ENCODE measurements at places on chromosomes 6 and 20. TPM values are rescaled to one million over a fixed set of nuclear protein-coding genes. Genes with fewer than 3 reads are reported as not detected.

DNA sequence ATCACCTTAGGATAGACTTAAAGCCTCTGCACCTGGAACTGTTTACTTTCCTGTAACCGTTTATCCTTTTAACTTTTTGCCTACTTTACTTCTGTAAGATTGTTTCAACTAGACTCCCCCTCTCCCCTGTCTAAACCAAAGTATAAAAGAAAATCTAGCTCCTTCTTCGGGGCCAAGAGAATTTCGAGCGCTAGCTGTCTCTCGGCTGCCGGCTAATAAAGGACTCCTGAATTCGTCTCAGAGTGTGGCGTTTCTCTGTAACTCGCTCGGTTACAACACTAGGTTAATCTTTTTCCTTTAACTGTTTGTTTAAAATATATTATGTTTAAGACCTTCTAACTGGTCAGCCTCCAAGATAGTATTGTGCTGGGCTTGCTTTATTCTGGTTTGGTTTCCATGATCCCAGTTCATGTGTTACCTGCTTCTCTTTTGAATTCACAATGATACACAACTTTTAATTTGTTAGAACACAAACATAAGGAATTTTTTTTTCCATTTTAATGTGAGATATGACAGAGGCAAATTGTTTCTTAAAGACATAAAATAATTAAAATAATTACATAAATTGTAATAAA is 8.7 kb upstream of the NQO2 start:
- H3K27ac ChIP-seq, result peak overlapping the region; percentile 100
- peak overlapping the region; percentile 95 for H3K4me3 ChIP-seq
- H3K36me3 ChIP-seq, result no peaks in the 10 kb centered on the region
- H3K27me3 ChIP-seq, result no peaks in the 10 kb centered on the region

GRCh38 chr20:47666304-47666703 is 119.0 kb downstream of the SULF2 start:
- no peaks in the 10 kb centered on the region for H3K36me3 ChIP-seq
- no peak for DNase-seq
- H3K27ac ChIP-seq, result no peak overlapping the region
- H3K27me3 ChIP-seq, result no peaks in the 10 kb centered on the region
- peaks cover 5% of the 10 kb centered on the region for H3K4me1 ChIP-seq
- no peak overlapping the region for H3K4me3 ChIP-seq

DNA sequence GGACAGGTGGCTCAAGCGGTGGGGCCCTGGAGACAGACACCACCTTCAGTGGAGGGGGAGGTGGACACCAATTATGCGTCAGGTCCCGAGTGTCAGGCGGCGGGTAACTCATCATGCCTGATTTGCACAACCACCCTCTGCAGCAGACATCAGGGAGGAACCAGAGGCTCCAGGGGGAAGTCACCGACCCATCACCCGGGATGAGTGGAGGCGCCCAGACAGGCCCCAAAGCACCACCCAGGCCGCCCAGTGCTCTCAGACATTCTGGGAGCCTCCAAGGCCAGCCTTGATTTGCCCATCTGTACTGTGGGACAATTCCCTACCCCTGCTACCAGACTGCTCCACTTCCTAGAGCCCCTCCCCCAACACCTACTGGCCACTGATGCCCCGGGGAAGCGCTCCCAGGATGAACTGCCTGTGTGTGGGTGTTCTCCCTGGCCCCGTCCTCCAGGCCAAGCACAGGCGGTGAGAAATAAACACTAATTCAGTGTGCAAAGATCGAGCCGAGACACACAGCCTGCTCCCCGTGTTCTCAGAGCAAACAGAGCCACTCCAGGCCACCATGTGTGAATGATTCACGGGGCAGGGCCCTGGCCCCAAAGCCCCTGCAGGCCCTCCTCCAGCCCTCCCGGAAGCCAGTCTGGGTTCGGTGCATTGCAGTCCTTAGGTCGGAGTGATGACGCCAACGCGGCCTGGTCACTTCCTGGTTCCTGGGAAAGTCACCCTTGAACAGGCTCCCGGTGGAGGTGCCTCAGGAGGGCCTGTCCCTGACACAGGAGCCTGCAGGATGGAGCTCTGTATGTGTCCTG is 107.2 kb downstream of the ASXL1 start:
- H3K4me1 ChIP-seq, result peaks cover 4% of the 10 kb centered on the region
- H3K27me3 ChIP-seq, result no peaks in the 10 kb centered on the region
- no peak overlapping the region for H3K27ac ChIP-seq
- no peak overlapping the region for H3K4me3 ChIP-seq
- H3K36me3 ChIP-seq, result peaks cover 4% of the 10 kb centered on the region

DNA sequence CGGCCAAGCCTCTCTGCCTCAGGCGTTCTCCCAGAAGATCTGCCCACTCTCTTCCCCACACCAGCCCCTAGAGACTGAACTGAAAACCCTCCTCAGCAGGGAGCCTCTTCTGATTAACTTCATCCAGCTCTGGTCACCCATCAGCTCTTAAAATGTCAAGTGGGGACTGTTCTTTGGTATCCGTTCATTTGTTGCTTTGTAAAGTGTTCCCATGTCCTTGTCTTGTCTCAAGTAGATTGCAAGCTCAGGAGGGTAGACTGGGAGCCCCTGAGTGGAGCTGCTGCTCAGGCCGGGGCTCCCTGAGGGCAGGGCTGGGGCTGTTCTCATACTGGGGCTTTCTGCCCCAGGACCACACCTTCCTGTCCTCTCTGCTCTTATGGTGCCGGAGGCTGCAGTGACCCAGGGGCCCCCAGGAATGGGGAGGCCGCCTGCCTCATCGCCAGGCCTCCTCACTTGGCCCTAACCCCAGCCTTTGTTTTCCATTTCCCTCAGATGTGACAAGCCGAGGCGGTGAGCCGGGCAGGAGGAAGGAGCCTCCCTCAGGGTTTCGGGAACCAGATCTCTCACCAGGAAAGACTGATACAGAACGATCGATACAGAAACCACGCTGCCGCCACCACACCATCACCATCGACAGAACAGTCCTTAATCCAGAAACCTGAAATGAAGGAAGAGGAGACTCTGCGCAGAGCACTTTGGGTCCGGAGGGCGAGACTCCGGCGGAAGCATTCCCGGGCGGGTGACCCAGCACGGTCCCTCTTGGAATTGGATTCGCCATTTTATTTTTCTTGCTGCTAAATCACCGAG is 14.2 kb downstream of the VEGFA start:
- no peak overlapping the region for H3K27ac ChIP-seq
- peaks cover 54% of the 10 kb centered on the region for H3K36me3 ChIP-seq
- no peak for DNase-seq
- no peaks in the 10 kb centered on the region for H3K4me1 ChIP-seq
- H3K27me3 ChIP-seq, result no peaks in the 10 kb centered on the region

- DNase-seq, result no peak
- no peaks in the 10 kb centered on the region for H3K36me3 ChIP-seq
- no peak overlapping the region for H3K4me3 ChIP-seq
- H3K27me3 ChIP-seq, result peaks cover 4% of the 10 kb centered on the region
- no peaks in the 10 kb centered on the region for H3K4me1 ChIP-seq
Measured at GRCh38 chr6:167731731-167732422, 94.8 kb upstream of the AFDN start.

DNA sequence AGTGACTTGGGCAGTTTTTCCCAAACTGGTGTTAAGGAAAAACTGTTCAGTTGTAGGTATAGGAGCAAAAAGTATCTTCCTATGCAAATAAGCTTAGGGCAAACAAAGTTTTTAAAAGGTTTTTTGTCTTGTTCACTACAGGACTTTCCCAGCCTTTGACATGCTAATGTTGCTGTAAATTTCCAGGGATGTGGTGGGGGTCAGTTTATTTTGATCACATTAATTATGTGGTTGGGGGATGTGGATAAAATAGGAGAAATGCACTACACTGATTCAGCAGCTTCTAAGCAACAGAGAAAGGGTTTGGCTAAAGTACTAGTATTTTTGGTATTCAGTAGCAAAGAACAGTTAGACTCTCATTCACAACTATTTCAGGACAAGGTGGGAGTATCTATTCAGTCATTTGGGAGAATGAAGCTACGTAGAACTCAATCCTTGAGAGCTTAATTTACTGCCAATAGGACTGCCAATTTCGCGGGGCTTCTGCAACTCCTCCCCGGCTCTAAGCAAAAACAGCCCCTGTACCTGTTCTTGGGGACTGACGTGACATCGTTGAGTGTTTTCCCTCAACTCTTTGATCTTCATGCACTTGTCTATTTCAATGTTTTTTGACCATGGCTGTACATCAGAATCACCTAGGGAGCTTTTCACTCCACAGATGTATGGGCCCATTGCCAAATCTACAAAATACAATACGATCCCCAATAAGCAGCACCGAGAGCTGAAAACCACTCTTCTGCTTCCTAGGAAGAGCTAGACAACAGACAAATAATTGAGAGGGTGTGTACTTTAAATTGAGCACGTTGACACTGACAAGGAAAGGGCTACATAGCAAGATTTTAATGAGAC is 94.8 kb upstream of the NHSL1 start:
- peaks cover 30% of the 10 kb centered on the region for H3K4me1 ChIP-seq
- peak overlapping the region; percentile 68 for H3K4me3 ChIP-seq
- H3K27ac ChIP-seq, result no peak overlapping the region
- no peaks in the 10 kb centered on the region for H3K36me3 ChIP-seq
- DNase-seq, result no peak
- peaks cover 2% of the 10 kb centered on the region for H3K27me3 ChIP-seq

- peaks cover 66% of the 10 kb centered on the region for H3K36me3 ChIP-seq
- no peaks in the 10 kb centered on the region for H3K27me3 ChIP-seq
- H3K27ac ChIP-seq, result peak overlapping the region; percentile 89
- DNase-seq, result no peak
- peak overlapping the region; percentile 90 for H3K4me3 ChIP-seq
- H3K4me1 ChIP-seq, result peaks cover 45% of the 10 kb centered on the region
Measured at GRCh38 chr20:5113615-5113986, 6.2 kb downstream of the PCNA start.

DNA sequence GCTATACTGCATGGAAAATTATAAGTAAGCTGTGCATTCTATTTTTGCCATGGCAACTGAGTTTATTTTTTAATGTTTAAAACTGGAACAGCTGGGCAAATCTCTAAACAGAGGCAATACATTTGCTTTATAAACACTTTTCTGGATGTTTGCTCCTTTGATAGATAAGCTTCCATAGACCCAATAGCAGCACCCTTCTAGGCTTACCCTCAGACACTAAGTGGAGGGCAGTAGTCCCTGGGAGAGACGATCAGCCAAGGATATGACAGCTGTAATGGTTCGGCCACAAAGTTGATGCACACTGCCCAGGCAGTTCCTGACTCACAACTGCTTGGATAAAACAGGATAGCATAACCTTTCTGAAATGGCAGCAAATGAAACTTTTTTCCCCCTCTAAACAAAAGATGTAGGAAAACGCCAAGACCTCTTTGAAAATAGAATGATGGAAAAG is 8.5 kb upstream of the MRPS10 start:
- no peak overlapping the region for H3K4me3 ChIP-seq
- DNase-seq, result no peak
- H3K36me3 ChIP-seq, result no peaks in the 10 kb centered on the region
- H3K27me3 ChIP-seq, result no peaks in the 10 kb centered on the region

GRCh38 chr20:60210779-60211617 is 252.8 kb downstream of the CDH26 start:
- no peaks in the 10 kb centered on the region for H3K36me3 ChIP-seq
- no peak overlapping the region for H3K4me3 ChIP-seq
- DNase-seq, result peak; percentile 72
- H3K27ac ChIP-seq, result no peak overlapping the region

DNA sequence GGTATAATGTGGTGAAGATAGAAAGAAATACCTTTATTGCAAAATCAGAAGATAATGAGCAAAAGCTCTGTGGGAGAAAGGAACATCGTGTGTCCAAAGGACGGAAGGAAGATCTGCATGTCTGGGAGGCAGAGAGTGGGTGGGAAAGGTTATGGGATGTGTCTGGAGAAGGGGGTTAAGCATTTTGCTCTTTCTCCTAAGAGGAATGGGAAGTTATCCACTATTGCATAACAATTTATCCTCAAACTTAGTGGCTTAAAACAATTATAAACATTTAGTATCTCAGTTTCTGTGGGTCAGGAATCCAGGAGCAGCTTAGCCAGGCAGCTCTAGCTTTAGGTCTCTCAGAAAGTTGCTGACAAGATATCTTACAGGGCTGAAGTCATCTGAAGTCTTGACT is 229.1 kb upstream of the CITED2 start:
- H3K4me1 ChIP-seq, result peaks cover 11% of the 10 kb centered on the region
- H3K27me3 ChIP-seq, result peaks cover 3% of the 10 kb centered on the region
- DNase-seq, result no peak
- H3K36me3 ChIP-seq, result no peaks in the 10 kb centered on the region

- H3K4me1 ChIP-seq, result peaks cover 64% of the 10 kb centered on the region
- H3K27ac ChIP-seq, result peak overlapping the region; percentile 89
- no peaks in the 10 kb centered on the region for H3K27me3 ChIP-seq
- peak; percentile 83 for DNase-seq
- peaks cover 18% of the 10 kb centered on the region for H3K36me3 ChIP-seq
Measured at GRCh38 chr6:16704401-16705045, 56.7 kb downstream of the ATXN1 start.

- H3K27ac ChIP-seq, result no peak within 1 kb of the TSS
- peak; percentile 89 for DNase-seq
- H3K4me3 ChIP-seq, result peak within 1 kb of the TSS; percentile 81
Measured at GRCh38 chr20:3172933-3173609, at the start of gene LZTS3. LZTS3 (minus strand) TSS chr20:3173549; CDS start chr20:3167163, 6,386 bp downstream.

DNA sequence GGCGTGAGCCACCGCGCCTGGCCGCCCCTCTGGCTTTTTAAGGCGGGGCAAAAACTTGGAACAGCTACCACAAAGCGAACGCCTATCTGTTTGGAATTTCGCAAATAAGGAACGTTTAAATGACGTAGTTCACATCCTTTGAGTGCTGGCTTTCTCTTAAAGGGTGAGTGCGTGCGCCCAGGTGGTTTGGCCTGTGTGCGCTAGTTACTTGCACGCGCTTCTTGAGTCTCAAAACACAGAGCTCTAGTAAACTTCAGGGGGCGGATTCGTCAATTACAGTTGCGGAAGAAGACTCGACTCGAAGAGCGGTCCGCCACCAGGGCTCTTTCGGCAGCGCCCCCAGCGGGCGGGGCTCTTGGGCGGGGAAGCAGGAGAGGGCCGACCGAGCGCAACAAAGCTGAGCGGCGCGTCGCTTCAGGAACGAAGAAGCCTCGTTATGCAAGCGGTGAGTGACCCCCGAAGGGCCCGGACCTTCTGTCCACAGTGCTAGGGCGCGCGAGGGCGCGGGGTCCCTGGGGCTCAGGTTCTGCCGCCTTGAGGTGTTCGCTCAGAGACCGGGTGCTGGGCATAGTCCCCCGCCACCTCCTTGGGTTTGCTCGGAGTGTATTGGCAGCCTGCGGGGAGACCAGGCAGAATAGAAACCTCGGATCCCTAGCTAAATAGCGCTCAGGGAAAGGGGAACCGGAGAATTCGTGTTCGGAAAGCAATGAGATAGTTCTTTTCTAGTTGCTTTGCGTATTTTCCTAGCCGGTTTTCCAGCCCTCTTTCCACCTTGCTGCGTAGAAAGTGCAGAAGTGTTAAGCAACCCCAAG is at the start of gene SYCP2L:
SYCP2L (plus strand) TSS at position 362 of the 812 bp plus-strand sequence; CDS start at position 437, 75 bp downstream.
- H3K4me3 ChIP-seq, result peak within 1 kb of the TSS; percentile 58
- DNase-seq, result peak; percentile 26
- H3K27me3 ChIP-seq, result peaks cover 68% of the 10 kb centered on the region
- H3K27ac ChIP-seq, result no peak within 1 kb of the TSS
- peaks cover 11% of the 10 kb centered on the region for H3K4me1 ChIP-seq

- no peak overlapping the region for H3K27ac ChIP-seq
- DNase-seq, result no peak
Measured at GRCh38 chr6:4345543-4345942, 210.2 kb upstream of the ECI2 start.

ZSCAN23 gene
- 1.6 TPM for total RNA-seq

SNAP91 gene
- not detected for total RNA-seq

MRPL18 gene
- 83.5 TPM for total RNA-seq

RAB32 gene
- total RNA-seq, result not detected

OXT gene
- total RNA-seq, result not detected
